ENCODE measurements at places on chromosomes 5 and 9.

GRCh38 chr5:122584411-122585300 lies 190.2 kb upstream of the SNX2 start:
- DNase-seq: no peak

- no peak for DNase-seq
These were observed 57.9 kb downstream of the STX17 start for GRCh38 chr9:99964336-99964735.

DNA sequence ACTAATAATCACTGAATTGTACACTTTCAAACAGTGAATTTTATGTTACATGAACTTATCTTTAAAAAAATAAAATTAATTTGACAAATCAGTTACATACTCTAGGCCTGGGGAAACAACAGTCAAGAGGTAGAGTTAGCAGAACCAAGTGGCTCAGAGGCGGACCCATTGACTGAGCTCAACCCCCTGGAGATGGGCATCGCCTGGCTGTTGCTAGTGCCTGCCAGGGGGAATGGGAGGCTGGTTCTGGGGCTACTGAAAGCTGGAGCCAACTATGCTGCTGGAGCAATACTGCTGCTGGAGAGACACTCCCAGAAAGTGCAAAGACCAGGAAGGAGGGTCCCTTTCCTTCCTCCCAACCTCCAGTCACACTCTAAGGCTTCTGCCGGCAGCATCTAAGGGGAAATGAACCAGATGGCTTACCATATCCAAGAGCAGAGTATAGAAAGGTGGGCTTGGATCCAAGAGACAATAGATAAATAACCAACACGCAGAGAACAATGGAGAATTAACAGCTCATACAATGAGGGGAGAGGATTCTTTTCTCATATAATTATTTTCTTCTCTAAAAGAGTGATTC lies 40.3 kb upstream of the ANKRD55 start:
- DNase-seq: no peak

DNA sequence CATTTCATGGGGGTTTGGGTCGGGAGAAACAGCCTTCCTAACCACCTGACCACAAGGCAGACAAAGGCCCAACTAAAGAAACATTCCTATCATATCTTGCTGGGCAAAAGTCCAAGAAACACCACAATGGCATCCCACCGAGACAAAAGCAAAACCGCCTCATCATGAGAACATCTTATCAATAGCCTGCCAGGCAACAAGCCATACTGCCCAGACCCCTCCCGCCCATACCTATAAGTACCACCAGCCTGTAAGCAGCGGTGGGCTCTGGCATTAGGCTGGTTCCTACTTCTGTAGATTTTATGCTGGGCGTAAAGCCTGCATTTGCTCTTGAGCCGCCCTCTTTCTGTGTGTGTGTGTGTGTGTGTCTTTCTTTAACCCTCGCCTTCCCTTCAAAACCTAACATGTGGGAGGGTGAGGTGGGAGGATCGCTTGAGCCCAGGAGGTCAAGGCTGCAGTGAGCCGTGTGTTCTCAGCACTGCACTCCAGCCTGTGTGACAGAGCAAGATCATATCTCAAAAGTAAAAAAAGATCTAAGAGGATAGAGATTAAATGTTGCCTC lies 56.9 kb downstream of the PDE6A start:
- DNase-seq: no peak

GRCh38 chr5:119367502-119368237 lies 11.9 kb downstream of the TNFAIP8 start:
- no peak for DNase-seq

GRCh38 chr5:125402787-125403186 lies 656.3 kb upstream of the ZNF608 start:
- DNase-seq: no peak

DNA sequence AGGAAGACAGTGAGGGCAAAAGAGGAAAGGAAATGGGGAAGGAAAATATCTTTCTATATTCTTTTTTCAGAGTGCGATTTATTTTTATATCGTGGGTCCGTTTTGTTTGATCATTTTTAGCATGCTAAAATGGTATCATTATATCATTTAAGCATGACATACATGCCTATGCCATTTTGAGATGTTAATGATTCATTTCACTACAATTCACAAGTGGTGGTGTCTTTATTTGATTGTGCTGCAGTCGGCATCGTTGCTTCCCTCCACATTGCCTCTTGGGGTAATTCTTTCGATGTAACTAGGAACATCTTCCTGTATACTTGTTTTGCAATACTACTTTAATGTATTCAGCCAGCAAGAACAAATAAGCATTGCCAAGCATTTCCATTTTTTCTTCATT lies 145.2 kb downstream of the CFAP90 start:
- no peak for DNase-seq

DNA sequence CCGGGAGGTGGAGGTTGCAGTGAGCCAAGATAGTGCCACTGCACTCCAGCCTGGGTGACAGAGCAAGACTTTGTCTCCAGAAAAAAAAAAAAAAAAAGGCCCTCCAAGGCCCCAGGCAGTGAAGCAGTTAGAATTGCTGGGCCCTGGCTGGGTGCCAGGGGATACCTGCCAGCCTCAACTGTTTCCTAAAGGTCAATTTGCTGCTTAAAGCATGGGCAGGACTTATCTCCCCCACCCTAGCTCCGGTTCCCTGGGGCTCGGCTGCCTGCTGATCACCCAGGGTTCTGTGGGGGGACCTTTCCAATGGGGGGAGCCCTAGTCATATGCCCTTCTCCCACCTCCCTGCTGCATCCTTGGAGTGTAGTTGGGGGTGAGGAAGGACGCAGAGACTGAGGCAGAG lies 25.7 kb downstream of the NCS1 start:
- DNase-seq: no peak

DNA sequence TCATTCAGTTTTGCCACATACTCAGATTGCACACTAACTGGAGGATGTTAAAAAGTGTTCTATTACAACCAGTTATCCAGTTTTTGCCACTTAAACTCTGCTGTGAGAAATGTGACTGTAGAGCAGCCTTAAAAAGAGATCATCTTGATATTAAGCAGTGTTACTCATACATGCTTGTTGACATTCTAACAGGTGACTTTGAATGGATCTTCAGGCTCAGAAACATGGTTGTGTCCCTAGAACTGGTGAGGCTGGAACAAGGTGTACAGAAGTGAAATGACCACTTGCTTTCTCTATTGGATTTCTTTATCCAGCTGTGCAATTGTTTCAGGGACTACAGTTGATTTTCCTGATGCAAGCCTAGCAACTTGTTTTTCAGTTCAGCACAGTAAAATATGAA lies 166.1 kb upstream of the CCDC152 start:
- no peak for DNase-seq

GRCh38 chr5:4837489-4838058 lies 302.6 kb upstream of the ADAMTS16 start:
- no peak for DNase-seq

- no peak for DNase-seq
These were observed 691 bp downstream of the DMXL1 start for GRCh38 chr5:119071561-119071995.

- DNase-seq: no peak
These were observed 6.4 kb upstream of the EEIG1 start for GRCh38 chr9:127987103-127987614.

Data from stimulated activated CD4-positive, alpha-beta T cell treated with anti-CD3 and anti-CD28 coated beads, Interleukin-15, amount 100 ng/mL, for 1 hour (primary cell).